ENCODE measurements at places on chromosomes 6 and 20. TPM values are rescaled to one million over a fixed set of nuclear protein-coding genes. Genes with fewer than 3 reads are reported as not detected.

CD93 gene
- polyA plus RNA-seq, result not detected

TEAD3 gene
- polyA plus RNA-seq, result 22.5 TPM

FLOT1 gene
- polyA plus RNA-seq, result 205 TPM

ADGRF4 gene
- polyA plus RNA-seq, result not detected

ZFP57 gene
- polyA plus RNA-seq, result 0.32 TPM

RIPOR2 gene
- 36.3 TPM for polyA plus RNA-seq

TSBP1 gene
- polyA plus RNA-seq, result not detected

ZSCAN31 gene
- polyA plus RNA-seq, result 1.7 TPM

PCK1 gene
- polyA plus RNA-seq, result not detected

All from BJ (cell line).